ENCODE measurements at places on chromosomes 6 and 20.

DNA sequence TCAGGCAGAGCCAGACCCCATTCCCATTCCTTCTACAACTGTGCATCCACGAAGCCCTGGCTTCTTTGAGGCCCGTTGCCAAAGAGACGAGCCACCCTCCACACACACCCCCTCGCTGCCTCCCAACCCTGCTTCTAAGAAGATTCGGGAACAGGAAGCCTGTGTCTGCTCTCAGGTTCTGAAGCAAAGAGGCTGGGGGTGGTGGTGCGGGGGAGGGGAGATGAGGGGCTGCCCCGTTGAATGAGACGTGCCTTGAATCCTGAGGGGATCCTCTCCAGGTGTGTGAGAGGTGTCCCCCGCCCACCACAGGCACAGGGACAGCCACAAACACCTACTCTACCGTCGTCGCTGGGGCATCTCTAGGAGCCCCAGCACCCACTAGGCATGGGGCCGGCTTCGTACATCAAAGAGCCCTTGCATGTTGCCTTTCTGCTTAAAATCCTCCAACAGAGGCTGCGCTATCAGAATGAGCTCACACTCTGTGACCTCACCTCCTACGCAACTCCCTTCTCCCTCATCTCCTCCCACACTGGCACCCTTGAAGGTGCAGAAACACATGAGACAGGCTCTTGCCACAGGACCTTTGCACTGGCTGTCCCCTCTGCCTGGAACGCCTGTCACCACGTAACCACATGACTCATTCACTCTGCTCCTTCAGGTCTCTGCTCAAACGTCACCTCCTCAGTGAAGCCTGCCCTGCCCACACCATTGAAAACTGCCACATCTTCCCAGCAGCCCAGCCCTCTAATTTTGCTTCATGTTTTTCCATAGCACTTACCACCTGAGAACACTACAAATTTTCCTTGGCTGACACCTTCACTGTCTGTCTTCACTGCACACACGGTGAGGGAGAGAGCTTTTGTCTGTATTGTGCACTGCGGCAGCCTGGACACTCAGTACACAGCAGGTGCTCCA lies 58.5 kb downstream of the PREX1 start:
- DNase-seq = peak; percentile 30

- no peak for DNase-seq
Observed at GRCh38 chr20:1907586-1907985, 12.4 kb downstream of the SIRPA start.

- DNase-seq = no peak
Observed at GRCh38 chr6:89209457-89209856, 7.7 kb downstream of the GABRR1 start.

GRCh38 chr20:47319517-47320252 lies 36.8 kb downstream of the ZMYND8 start:
- peak; percentile 83 for DNase-seq

GRCh38 chr20:61974357-61974665 lies 91.4 kb downstream of the TAF4 start:
- DNase-seq = no peak

- DNase-seq = peak; percentile 48
Observed at GRCh38 chr20:46458866-46459750, 52.7 kb upstream of the ELMO2 start.

DNA sequence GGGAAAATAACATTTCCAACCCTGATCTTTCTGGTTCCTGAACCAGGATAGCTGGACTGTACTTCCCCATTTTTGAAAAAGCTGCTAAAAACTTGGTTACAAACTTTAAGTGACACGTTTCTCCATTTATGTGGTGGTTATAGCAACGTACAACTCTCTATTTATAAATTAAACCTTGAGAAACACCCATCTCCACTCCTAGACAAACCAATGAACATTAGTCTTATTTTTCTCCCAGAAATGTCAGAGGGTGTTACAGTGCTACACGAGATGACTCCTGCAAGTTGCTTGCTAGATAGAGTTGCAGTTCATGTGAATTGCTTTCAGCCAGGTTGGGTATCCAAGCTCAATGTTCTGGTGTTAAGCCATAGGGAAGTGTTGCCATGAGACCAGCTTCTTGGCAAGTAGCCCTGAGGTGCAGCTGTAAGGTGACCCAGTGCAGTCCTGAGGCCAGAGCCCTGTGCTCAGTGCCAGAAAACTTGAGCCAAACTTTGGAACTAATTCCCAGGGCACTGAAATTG lies 51.3 kb upstream of the REV3L start:
- peak; percentile 59 for DNase-seq

- no peak for DNase-seq
Observed at GRCh38 chr6:20801595-20801994, 267.3 kb downstream of the CDKAL1 start.

DNA sequence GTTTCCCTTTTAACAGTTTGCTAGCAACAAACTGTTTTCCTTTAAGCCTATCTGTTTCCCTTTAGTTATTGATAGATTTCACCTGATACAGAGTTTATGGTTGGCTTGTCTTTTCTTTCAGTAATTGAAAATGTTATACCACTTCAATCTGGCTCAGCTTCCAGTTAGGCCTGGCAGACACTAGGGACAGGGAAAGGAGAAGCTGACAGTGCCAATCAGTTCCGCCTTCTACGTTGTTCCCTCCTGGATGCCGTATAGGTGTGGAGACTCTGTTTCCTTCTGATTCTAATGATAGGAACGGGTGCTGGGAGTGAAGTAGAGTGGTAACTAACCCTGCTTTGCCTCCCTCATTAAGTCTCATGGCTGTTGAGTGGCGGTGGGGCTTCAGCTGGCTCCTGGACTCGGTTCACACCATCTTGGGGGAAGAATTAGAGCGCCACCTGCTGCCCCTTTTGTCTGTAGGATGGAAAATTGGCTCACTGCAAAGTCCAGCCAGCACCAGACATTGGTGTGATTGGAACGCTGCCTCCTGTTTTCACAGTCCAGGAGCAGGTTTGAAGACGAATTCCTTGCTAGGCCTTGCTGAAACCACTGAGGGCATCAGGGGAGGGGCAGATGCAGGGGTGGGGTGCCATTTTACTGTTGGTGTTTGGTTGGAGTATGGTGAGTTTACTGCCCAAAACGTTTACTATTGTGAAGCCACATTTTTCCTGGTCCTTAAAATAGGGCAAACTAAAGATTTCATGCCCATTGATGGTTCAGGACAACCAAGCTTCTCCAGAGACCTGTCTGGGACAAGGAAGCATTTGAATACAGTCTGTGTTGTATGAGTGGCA lies 1729.5 kb downstream of the GRIK2 start:
- DNase-seq = peak; percentile 19

- no peak for DNase-seq
Observed at GRCh38 chr6:52216932-52217575, 27.2 kb downstream of the IL17F start.

DNA sequence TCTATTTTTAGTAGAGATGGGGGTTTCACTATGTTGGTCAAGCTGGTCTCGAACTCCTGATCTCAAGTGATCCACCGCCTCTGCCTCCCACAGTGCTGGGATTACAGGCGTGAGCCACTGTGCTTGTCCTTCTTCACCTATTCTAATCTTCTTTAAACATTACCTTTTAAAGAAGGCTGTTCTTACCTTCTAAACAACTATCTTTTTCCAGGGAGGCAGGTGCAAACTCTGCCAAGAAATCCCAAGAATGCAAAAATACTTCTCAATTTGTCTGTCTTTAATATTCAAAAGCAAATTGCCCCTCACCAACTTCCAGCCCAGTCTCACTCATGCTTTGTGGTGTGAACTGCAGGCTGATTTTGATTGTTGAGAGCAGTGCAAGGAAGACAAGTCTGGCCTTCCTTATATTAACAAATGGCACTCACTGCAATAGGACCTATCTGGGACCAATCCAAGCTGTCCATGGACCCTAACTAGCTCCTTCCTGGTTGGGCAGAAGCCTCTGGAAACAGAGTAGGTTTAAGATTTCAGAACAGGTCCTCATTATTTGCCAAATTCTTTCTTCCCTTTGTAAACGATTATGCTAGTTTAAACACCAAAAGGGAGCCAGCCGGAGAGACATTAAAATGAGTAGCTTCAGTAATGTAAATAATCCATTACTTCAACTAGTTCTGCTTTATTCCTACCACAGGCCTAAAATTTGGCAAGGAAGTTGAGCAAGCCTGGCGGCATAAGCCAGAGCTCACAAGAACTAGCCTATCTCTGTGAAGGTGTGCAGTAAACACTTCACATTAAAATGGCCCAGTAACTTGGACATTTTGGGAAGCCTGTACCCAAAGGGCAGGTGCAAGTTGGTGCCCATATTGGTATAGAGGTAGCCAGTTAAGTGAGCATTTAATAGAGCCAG lies 1.6 kb downstream of the SCAND1 start:
- DNase-seq = no peak

DNA sequence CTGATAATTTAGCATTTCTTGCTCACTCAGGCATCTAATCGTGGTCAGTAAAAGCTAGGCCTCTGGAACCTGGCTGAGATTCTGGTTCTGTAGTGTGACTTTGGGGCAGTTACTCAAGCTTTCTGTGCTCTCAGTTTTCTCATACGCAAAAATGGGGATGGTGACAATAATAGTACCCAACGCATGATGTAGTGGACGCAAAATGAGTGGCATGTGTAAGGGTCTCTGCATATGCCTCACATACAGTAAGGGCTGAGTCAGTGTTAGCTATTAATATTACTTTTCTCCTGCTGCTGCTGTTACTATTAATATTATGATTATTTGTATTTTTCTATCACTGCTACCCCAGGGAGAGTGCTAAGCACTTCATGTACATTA lies 686 bp downstream of the GINS1 start:
- no peak for DNase-seq

- DNase-seq = no peak
Observed at GRCh38 chr20:16975682-16976081, 227.5 kb downstream of the OTOR start.

GRCh38 chr6:5095236-5095635 lies 10.1 kb downstream of the PPP1R3G start:
- DNase-seq = no peak

DNA sequence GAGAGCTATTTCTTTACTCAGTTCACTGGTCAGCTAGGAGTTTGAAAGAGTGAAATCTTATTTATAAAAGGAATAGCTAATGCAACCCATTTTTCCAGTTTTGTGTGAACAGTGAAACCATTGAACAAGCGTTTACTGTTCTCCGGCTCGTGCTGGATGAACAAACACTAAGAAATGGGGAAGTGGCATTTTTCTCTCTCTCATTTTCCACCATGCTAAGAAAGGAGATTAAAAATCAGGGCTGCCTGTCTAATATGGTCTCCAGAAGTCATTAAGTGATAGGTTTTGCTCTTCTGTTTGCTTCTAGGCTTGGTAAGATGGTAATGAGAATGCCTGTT lies 774 bp upstream of the SFT2D1 start:
- no peak for DNase-seq

- no peak for DNase-seq
Observed at GRCh38 chr6:157898640-157899039, 75.6 kb downstream of the SNX9 start.

DNA sequence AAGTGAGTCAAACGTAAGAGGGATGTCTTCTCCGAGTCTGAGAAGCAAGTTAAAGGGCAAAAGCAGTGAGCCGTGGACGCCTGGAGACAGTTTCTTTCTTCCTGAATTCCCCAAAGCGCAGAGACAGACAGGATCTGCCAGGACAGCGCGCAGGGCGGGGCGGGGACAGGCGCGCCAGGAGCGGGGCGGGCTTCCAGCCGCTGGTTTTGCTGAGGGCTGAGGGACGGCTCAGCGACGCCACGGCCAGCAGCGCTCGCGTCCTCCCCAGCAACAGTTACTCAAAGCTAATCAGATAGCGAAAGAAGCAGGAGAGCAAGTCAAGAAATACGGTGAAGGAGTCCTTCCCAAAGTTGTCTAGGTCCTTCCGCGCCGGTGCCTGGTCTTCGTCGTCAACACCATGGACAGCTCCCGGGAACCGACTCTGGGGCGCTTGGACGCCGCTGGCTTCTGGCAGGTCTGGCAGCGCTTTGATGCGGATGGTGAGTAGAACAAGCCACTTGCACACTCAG lies at the start of gene SCGN:
SCGN (plus strand) TSS at position 209 of the 509 bp plus-strand sequence; CDS start at position 398, 189 bp downstream.
- DNase-seq = peak; percentile 9

DNA sequence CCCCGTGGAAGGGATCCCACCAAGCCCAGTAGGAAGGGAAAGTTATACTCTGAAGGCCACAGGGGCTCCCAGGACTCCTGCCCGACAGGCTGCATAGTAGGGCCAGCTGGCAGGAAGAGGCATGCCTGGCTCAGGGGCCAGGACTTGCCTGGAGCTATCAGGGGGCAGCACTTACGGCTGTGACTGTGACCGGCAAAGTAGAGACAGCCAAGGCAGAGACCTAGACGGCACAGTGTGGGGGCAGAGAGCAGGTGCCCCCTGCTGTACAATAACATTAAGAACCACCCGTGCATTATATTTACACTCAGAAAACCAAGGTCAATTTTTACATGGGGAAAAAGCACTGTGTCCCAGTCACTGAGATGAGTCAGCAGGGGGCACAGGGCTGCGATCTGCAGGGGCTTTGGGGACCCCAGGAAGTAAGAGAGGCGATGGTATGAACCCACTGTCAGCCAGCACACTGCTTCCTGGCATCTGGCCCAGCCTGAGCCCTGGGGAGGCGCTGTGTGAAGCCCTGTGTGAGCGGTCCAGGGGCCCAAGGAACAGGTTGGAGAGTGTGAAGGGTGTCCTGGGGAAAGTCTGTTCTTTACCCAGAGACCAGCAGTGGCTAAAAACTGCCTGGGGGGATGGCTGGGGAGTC lies 9.9 kb downstream of the CCDC167 start:
- no peak for DNase-seq

DNA sequence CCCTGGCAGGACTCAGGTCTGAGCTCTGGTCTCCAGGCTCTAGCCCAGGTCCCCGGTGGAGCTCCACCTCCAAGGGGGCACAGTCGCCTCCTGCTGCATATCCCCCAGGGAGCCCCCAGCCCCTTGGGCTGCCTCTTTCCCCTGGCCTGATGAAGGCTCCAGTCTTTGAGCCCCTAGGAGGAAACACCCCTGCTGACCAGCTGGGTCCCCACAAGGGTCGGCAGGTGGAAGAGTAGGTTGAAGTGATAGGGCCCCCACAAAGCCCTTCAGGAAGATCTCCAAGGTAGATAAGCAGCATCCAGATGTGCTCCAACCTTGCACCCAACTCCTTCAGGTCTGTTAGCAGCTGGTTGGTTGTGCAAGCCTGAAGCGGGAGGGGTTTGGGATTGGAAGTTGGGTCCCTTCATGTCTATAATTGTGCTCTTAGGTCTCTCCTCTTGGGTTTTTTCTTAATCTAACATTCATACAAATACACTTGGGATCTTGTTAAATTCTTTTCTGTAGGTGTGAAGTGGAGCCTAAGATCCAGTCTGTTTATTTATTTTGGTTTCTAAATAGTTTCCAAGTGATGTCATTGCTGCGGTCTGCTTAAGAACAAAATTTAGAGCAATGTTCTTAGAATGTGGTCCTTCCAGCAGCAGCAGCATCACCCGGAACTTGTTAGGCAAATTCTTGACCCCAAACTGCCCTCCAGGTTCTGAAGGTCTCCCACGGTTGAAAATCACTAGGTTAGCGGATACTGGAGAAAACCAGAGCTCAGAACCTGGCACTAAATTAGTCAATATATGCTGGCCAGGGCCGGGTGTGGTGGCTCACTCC lies 5.1 kb downstream of the UBE2C start:
- DNase-seq = no peak

GRCh38 chr20:361561-361960 lies 14.7 kb downstream of the NRSN2 start:
- DNase-seq = no peak

DNA sequence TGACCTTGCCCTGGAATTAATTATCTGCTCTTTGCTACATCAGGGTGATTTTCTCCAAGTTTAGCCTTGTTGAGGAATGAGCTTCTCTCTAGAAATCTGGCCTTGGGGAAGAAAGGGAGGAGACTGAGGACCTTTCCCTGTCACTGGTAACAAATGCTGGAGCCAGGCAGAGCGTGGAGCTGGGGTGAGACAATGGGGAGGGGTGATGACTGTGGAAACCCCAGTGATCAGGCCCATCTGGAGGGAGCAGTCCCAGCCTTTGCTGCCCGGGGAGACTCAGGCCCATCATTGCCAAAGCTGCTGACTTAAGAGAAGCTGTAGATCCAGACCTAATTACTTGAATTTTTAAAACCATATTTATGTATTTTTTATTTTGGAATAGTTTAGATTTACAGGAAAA lies 31.3 kb downstream of the BCAS4 start:
- DNase-seq = no peak
